ENCODE measurements at places on chromosomes 4 and X. TPM values are rescaled to one million over a fixed set of nuclear protein-coding genes. Genes with fewer than 3 reads are reported as not detected.

The STOX2 gene
- 26.1 TPM for polyA plus RNA-seq

The CPZ gene
- not detected for polyA plus RNA-seq

The COL4A6 gene
- polyA plus RNA-seq: 3.1 TPM

The DDIT4L gene
- not detected for polyA plus RNA-seq

The RS1 gene
- polyA plus RNA-seq: not detected

The KLB gene
- not detected for polyA plus RNA-seq

The PRR32 gene
- polyA plus RNA-seq: not detected

The ESX1 gene
- not detected for polyA plus RNA-seq

The DAPP1 gene
- polyA plus RNA-seq: not detected

The MUC7 gene
- polyA plus RNA-seq: not detected

The UBE2A gene
- 116 TPM for polyA plus RNA-seq

The HTR2C gene
- polyA plus RNA-seq: 8.6 TPM

The BBS7 gene
- polyA plus RNA-seq: 60.9 TPM

The TMSB15A gene
- polyA plus RNA-seq: 1,130 TPM

The C1QTNF7 gene
- not detected for polyA plus RNA-seq

The LEF1 gene
- 0.78 TPM for polyA plus RNA-seq

The TMEM154 gene
- polyA plus RNA-seq: 0.04 TPM

The PSAPL1 gene
- polyA plus RNA-seq: not detected

The RBM47 gene
- 2.4 TPM for polyA plus RNA-seq

Measured in neural cell (in vitro differentiated cells).